NCI-H187 (cell line): ENCODE measurements at places on chromosomes 5 and 9.

GRCh38 chr5:172077664-172078425 is 71.4 kb upstream of the FBXW11 start:
- DNase-seq: no peak

GRCh38 chr5:133230823-133231578 is 179.2 kb downstream of the HSPA4 start:
- no peak for DNase-seq

- no peak for DNase-seq
Measured at GRCh38 chr9:83307066-83307724, 231.0 kb downstream of the FRMD3 start.

DNA sequence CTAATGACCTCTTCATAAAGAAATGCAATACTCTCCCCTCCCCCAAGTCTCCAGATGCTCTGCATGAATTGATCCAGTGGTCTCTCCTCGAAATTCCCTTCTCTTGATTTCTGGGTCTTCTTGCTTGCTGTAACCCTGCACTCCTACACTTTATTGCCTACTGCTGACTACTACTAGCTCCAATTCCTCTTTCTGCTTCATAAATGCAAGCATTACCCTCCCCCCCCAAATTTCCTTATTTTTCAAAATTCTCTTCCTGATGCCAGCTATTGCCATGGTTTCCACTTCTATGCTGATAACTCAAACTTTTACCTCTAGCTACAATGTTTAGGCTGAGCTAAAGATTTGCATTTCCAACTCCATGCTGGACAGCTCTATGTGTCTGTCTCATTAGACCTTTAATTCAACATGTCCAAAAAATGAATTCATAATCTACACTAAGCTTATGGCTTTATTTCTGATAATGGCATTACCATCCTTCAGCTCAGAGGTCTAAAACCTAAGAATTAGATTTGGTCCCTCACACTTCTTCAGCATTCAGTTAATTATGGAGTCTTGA is 1.4 kb downstream of the ZBTB26 start:
- no peak for DNase-seq

GRCh38 chr9:98333703-98334582 is 78.5 kb upstream of the TBC1D2 start:
- DNase-seq: no peak

DNA sequence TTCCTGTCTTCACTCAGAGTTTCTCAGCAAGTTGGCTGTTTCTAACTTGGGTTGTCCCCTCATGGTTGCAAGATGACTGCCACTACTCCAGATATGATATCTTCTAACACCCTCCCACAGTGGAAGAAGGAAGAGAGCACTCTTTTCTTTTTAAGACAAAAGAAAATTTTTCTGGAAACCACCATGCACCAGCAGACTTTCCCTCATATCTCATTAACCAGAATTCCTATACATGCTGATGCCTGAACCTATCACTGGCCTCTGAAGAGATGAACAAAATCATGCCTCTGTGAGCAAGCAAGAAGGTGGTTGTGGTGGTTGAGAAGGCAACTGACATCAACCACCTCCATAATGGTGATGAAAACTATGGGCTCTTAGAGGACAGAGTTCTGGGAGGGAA is 56.8 kb downstream of the FEM1C start:
- no peak for DNase-seq

GRCh38 chr5:92941806-92942205 is 639.2 kb downstream of the NR2F1-AS1 start:
- DNase-seq: no peak

- no peak for DNase-seq
Measured at GRCh38 chr5:143008809-143009521, 238.8 kb downstream of the ARHGAP26 start.

DNA sequence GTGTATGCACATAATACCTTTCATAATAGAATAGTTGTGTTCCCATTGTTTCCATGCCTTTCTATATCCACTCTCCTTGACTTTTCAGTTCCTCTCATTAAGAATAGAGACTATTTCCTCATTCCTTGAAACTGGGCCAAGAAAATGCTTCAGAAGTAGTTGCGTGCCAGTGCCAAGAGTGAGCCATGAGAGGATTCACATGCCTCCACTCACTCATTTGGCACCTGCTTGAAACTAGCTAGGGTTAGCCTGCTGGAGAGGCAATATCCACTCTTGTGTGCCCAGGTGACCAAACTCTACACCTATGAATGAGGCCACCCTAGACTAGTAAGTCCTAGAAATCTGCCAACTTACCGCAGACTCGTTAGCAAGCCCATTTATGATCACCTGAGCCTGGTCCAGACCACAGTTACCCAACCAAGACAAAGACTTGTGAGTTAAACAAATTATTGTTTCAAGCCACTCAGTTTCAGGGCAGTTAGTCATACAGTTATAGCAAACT is 276.3 kb downstream of the EPB41L4A start:
- no peak for DNase-seq

DNA sequence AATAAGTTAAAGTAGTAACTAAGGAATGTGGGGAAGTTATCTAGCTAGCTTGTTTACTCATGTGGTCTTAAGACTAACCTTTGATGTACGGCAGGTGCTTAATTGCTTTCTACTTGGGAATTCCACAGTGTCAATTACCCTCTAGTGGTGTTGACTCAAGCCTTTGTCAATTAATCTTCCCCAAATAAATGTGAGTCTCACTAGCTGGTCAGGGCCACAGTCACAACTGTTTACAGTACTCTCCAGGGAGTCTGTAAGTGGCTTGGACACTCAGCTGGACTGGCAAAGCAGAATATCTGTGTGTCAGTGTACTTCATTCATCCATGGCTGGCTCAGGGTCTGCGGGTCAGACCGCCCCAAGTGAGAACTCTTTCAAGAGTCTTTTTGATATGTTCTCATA is 30.8 kb downstream of the SMIM3 start:
- DNase-seq: no peak

GRCh38 chr5:81972492-81972783 is 615 bp downstream of the ATG10 start:
- DNase-seq: no peak

DNA sequence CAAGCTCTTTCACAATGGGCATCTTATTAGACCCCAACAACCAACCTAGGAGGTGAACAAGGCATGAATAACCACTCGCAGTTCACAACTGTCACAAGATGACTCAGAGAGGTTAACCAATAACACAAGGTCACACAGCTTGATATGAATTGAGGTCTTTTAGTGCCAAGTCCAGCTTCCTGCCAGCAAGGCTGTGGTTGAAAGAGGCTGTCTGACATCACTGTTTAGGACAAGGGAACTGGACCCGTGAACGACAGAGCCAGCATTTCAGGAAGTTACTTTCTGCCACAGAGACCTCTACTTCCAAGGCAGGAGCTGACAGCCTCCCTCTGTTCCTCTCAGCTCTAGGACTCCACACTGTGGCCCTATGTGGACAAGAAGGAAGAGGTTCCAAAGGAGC is 53.4 kb upstream of the ALDH1B1 start:
- no peak for DNase-seq

- DNase-seq: no peak
Measured at GRCh38 chr9:133658442-133659431, 22.6 kb downstream of the DBH start.

GRCh38 chr5:112635771-112636731 is 101.6 kb upstream of the APC start:
- no peak for DNase-seq

DNA sequence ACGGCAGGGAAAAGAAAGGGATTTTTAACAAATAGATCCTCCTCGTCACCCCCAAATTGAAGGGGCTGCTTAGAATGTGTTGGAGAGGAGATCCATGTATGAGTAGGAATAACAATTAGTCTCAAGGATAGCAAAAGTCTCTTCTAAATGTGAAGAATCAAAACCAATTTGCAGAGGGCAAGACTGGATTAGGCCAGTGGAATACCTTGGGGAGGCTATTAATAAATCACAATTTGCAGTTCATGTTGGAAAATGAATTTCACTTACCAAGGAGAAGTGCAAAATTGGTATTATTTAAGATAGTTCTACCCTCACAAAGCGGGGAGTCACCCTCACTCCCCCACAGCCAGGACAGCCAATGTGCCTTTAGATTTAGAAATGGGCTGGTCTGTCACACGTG is 299.8 kb upstream of the SLC30A5 start:
- no peak for DNase-seq

DNA sequence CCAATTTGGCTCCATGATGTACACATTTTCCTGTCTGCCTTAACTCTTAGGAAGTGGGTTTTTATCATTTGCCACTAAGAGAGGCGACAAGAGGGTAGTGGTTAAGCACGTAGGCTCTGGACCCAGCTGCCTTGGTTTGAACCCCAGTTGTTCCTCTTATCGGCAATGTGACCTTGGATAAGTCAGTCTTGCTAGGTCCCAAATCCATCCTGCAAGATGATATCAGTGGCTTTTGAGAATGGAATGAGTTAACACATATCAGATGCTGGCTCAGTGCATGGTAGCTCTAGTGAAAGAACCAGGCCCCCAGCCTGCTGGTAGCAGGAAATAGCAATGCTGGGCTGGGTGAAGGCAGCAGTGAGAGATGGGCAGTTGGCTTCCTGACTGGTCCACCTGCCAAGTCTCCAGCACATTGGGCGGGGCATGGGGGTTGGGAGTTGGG is 72.5 kb downstream of the STK10 start:
- no peak for DNase-seq

DNA sequence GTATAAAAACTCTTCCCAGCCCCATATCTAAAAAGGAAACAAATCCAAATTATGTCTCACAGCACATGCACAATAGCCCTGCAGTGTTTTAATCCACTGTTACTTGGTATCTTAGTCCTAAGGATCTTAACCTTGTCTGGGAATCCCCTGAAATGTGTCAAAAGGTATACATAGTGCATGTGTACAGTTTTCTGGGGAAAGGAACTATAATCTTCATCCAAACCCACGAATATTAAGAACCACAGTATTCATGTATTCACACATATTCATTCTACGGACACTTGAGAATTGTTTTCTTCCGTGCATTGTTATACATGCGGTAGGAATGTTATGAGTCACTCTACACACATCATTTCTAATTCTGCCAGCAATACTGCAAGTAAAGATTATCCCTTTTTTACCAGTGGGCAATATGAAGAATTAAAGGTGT is 47.8 kb upstream of the SNX2 start:
- DNase-seq: no peak

- DNase-seq: no peak
Measured at GRCh38 chr9:128159522-128159783, 612 bp upstream of the BBLN start.

DNA sequence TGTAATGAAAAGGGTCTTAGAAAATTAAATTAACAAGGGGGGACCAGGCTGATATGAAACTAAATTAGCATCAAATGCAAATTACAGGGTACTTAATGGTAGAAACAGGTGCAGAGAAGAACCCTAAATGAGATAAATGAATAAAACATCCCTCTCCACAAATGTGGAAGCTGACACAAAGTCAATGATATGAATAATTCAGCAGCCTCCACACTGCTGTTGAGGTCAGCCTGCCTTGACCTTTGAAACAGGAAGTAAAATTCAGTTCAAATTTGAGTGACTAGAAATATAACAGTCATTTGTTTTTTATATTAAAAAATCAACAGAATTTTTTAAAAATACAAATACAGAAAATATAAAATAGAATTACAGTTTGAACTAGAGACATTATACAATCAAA is 40.0 kb downstream of the EBF1 start:
- no peak for DNase-seq

- DNase-seq: no peak
Measured at GRCh38 chr9:33340186-33340585, 49.9 kb downstream of the NFX1 start.

DNA sequence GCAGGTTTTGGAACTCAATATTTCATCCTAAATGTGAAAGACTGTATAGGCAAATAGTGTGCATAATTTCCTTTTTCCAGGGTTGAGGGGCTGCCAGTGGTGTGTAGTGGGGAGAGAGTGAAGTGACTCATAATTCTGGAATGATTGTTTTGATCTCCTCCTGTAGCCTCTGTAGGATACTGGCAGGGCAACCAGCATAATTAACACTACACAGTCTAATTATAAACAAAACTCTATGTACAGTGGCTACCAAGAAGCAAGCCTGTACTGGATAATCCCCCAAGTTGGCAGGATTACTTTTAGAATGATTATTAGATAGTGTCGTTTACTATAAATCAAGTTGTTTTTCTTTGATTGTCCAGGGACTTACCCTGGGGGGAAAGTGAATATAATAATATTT is 32.2 kb downstream of the LNPEP start:
- DNase-seq: no peak

GRCh38 chr9:16136451-16136850 is 583.6 kb downstream of the CCDC171 start:
- DNase-seq: no peak

- DNase-seq: no peak
Measured at GRCh38 chr5:177393206-177393765, 7.2 kb downstream of the PFN3 start.

- no peak for DNase-seq
Measured at GRCh38 chr5:91212714-91213092, 170.4 kb downstream of the ARRDC3 start.

- no peak for DNase-seq
Measured at GRCh38 chr9:68704498-68704813, 584 bp upstream of the PIP5K1B start.

DNA sequence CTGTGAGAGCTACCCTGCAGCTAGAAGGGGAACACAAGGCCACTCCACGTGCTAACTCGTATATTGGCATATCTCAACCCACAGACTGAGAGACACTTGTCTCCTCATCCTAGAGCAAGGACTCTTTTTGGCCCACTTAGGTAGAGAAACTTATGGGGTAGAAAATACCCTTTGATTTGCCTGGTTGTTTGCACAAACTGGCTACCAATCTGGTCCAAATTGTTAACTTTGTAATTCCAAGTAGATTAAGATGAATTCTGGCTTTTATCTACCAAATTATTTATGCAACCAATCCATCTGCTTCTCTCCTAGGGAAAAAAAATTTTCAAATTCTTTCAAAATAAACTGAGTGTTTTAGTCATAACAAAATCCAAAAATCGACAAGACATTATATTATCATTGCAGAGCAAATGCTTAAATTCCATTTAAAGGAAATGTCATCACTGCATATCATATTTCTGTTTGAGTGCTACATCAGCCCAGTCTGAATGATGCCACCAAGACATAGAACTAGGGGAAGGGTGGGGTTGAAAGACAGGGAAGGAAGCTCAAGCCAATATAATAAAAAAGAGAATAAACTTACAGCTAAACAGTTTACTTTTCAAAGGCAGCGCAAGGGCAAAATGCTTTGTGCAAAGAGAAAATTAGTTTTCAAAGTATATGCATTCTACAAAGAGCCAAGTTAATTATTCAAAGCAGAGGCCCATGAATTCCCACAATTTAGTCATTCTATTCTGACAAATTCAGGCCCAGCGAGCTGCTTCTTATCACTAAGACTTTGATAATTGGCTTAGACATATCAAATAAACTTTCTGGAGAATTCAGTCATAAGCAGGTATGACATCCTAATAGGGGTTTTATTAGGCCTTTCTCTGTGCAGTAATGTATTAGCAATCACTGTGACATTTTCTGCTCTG is 198.0 kb downstream of the CAAP1 start:
- DNase-seq: no peak

GRCh38 chr5:6190838-6191237 is 187.5 kb downstream of the MED10 start:
- peak; percentile 47 for DNase-seq
